ENCODE measurements at places on chromosomes 5 and 9. TPM values are rescaled to one million over a fixed set of nuclear protein-coding genes. Genes with fewer than 3 reads are reported as not detected.

- DNase-seq = no peak
- no peaks in the 10 kb centered on the region for H3K4me1 ChIP-seq
- no peak overlapping the region for H3K4me3 ChIP-seq
- H3K27ac ChIP-seq = no peak overlapping the region
- H3K27me3 ChIP-seq = no peaks in the 10 kb centered on the region
Observed at GRCh38 chr9:118563677-118564076, 805.6 kb downstream of the BRINP1 start.

DNA sequence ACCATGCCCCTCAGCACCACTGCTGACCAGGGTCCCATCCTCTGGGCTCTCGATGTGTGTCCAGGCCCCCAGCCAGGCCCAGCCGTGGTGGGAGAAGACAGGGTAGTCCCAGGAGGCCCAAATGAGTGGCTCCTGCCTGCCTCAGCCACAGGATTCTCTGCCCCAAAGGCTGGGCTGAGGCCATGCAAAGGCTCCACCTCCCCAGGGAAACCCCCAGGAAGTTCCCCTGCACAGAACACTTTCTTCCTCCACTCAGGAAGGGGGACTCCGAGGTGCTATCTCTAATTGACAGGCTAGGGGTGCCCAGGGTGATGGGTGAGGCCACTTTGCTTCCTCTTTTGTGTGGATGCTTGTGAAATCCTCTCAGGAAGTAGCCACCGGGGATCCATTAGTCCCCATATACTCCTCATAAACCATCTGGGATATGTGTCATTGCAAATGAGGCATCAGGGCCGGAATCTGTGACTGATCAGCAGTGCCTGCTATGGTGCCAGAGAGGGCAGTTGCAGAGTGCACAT is 23.1 kb upstream of the TDRD7 start:
- DNase-seq = no peak
- no peaks in the 10 kb centered on the region for H3K4me1 ChIP-seq
- no peaks in the 10 kb centered on the region for H3K27me3 ChIP-seq
- H3K4me3 ChIP-seq = no peak overlapping the region

Gene ADAMTSL1
- total RNA-seq = 7.2 TPM

GRCh38 chr5:152403046-152403445 is 2.0 kb downstream of the NMUR2 start:
- no peaks in the 10 kb centered on the region for H3K4me1 ChIP-seq
- no peaks in the 10 kb centered on the region for H3K36me3 ChIP-seq
- no peak for DNase-seq
- no peak overlapping the region for H3K4me3 ChIP-seq
- no peaks in the 10 kb centered on the region for H3K27me3 ChIP-seq
- no peak overlapping the region for H3K27ac ChIP-seq

GRCh38 chr9:71672573-71672972 is 95.7 kb downstream of the CEMIP2 start:
- peaks cover 1% of the 10 kb centered on the region for H3K4me1 ChIP-seq
- no peaks in the 10 kb centered on the region for H3K27me3 ChIP-seq
- no peak overlapping the region for H3K4me3 ChIP-seq
- H3K36me3 ChIP-seq = no peaks in the 10 kb centered on the region

- H3K4me3 ChIP-seq = no peak overlapping the region
- peak; percentile 14 for DNase-seq
- no peak overlapping the region for H3K27ac ChIP-seq
- H3K27me3 ChIP-seq = no peaks in the 10 kb centered on the region
- H3K36me3 ChIP-seq = no peaks in the 10 kb centered on the region
Observed at GRCh38 chr5:554284-554988, 30.2 kb upstream of the SLC9A3 start.

DNA sequence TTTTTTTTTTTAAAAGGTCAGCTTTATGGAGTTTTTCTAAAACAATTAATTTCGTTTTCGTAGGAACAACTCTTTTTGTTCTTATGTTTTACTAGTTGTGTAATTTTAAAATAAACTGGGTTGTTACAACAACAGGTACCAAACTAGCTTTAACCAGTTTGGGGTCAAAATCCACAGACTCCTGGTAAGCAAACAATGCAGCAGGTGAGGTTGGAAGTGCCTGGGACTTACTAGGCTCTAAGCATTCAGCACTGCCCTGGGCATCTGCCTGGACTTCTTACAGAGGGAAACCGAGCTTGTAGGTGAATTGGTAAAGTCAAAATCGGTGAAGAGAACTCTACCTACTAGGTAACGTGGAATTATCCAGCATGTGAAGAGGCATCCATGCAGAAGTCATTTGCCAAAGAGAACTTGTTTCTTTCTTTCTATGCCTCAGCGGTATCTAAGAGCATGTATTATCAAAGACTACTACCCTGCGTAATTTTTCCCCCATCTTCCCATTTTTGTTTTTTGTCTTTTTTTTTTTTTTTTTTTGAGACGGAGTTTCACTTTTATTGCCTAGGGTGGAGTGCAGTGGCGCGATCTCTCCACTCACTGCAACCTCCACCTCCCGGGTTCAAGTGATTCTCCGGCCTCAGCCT is 145.4 kb downstream of the KCTD16 start:
- H3K27ac ChIP-seq = no peak overlapping the region
- H3K4me1 ChIP-seq = no peaks in the 10 kb centered on the region
- no peaks in the 10 kb centered on the region for H3K36me3 ChIP-seq
- H3K4me3 ChIP-seq = no peak overlapping the region

- H3K4me1 ChIP-seq = no peaks in the 10 kb centered on the region
- no peaks in the 10 kb centered on the region for H3K27me3 ChIP-seq
- H3K27ac ChIP-seq = no peak overlapping the region
- no peak for DNase-seq
Observed at GRCh38 chr9:26339796-26340195, 552.8 kb downstream of the CAAP1 start.
